ENCODE measurements at places on chromosomes 2 and 18. TPM values are rescaled to one million over a fixed set of nuclear protein-coding genes. Genes with fewer than 3 reads are reported as not detected.
A peak's percentile ranks its signal among the peaks of the same experiment; 100 is the strongest.

DNA sequence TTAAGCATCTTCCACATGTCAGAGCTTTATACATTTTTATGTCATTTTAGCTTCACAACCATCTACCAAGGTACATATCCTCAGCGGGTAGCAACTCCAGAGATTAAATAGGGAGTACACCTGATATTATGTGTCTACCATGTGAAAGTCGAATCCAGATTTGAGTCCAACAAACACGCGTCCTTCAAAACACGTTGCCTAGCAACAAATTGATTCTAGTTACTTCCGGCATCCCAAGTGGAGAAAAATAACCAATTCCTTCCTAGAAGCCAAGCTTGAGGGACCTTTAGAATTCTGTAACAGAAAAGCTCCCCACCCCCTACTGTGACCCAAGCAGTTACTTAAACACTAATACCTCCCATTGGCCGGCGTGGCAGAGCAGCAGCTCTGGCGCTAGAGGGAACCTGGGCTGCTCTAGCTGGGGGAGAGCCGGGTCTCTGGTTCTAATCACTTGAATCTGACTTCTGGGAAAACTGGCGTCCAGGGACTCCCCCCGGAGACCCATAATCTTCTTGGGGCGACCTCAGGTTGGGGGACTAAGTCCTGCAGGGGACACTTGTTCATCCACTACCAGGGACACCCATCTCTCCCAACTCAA, at the start of gene ERICH2:
Gene ERICH2, plus strand, starts transcription at position 371 of the 598 bp plus-strand sequence. CDS start 304 bp downstream, outside the sequence.
- DNase-seq = peak; percentile 63

DNA sequence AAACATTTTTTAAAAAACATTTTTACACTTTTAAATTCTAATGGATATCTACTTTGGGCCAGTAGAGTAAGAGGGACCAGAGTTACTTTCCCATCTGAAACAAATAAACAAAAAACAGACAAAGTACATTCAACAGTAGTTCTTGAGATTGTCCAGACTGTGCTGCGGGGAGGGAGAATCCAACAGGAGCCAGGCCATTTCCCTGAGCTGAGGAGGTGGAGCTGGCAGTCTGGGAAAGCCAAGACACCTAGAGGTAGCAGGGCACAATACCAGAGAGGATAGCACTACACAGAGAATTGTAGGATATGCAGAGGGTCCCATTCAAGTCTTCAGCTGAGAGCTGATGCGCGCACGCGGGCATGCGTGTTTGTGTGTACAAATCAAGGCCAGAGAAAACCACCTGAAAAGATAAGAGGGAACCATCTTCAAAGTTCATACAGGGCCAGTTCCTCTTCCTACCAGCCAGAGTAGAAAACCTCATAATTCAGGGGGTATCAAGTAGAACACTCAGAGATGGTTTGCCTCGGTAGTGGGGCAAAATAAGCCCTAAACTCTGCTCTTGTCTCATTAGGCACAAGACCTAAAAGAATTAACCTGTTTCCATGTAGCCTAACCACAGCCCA, 44.0 kb downstream of the PTRHD1 start:
- no peak for DNase-seq

DNA sequence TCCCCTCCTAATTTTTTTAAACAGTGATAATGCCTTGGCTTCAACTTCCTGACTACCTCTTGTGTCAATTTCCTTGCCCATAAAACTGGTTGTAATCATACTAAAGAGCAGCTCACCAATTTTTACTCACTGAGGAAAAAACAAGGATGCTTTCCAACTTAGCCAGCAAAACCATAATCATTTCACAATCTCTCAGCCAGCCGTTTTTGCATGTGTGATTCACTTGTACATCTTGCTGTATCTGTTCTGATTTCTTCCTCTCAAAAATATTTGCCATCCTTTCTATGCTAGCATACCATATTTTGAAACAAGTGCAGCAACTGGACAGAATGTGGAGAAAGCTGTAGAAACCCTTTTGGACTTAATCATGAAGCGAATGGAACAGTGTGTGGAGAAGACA, 60.7 kb downstream of the RAB27B start:
- DNase-seq = no peak

DNA sequence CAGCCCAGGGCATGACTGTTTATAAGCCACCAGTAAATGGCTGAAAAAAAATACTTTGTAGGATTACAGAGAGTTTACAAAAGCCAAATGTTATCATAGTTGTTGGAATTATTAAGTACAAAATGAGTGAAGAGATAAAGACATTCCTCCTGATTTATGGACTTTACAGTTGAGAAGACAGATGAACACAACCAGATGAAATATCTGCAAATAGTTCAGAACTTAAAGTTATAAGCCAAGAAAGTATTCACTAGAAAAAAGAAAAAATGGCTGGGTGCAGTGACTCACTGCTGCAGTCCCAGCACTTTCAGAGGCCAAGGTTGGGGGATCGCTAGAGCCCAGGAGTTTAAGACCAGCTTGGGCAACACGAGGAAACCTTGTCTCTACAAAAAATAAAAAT, 11.2 kb downstream of the PMAIP1 start:
- DNase-seq = no peak

- DNase-seq = no peak
These were observed 88.4 kb upstream of the SMAD2 start for GRCh38 chr18:48018851-48019250.

DNA sequence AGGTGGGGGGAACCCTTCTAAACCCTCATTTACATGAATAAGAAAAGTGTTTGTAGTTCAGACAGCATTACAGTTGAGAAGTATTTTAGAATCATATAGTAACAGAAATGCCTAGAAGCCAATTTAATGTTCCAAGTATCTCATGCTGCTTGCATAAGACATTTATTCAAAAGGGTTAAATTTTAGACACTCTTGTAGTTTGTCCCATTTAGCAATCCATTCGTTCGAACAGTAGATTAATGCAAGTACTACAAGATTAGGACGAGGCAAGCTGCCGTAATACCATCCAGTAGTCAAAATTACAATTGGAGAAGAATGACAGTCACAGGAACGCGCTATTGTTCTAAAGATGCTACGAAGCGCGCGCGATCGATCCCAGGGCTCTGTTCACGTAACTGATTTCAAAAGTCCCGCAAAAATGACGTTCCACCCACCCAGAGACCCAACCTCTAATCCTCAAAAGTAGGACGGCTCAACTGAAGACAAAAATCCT, 1.2 kb downstream of the TMEM237 start:
- DNase-seq = no peak

TACR1 gene
- total RNA-seq = not detected

Data from natural killer cell (primary cell).